Bronchus fibroblast of lung (primary cell): ENCODE measurements at places on chromosomes 3 and 15. TPM values are rescaled to one million over a fixed set of nuclear protein-coding genes. Genes with fewer than 3 reads are reported as not detected.

Gene GPR62
- 0.15 and 0.34 TPM in 2 replicates for total RNA-seq

Gene STAB1
- 0.50 and 0.59 TPM in 2 replicates for total RNA-seq

Gene PIGZ
- total RNA-seq = 0.34 and 0.59 TPM in 2 replicates

Gene MEX3B
- 7.9 and 9.1 TPM in 2 replicates for total RNA-seq

Gene SLC25A26
- total RNA-seq = 15.6 and 17.4 TPM in 2 replicates

Gene CIDEC
- total RNA-seq = 0.15 and 0.17 TPM in 2 replicates

Gene KCNMB2
- total RNA-seq = under 0.01 TPM in 1 of 2 replicates, not detected in the other

Gene TICRR
- total RNA-seq = 8.0 and 10.3 TPM in 2 replicates

Gene CHRFAM7A
- 0.15 TPM in 1 of 2 replicates, not detected in the other for total RNA-seq
